NCI-H2081 (cell line): ENCODE measurements at places on chromosomes 7 and 10.

DNA sequence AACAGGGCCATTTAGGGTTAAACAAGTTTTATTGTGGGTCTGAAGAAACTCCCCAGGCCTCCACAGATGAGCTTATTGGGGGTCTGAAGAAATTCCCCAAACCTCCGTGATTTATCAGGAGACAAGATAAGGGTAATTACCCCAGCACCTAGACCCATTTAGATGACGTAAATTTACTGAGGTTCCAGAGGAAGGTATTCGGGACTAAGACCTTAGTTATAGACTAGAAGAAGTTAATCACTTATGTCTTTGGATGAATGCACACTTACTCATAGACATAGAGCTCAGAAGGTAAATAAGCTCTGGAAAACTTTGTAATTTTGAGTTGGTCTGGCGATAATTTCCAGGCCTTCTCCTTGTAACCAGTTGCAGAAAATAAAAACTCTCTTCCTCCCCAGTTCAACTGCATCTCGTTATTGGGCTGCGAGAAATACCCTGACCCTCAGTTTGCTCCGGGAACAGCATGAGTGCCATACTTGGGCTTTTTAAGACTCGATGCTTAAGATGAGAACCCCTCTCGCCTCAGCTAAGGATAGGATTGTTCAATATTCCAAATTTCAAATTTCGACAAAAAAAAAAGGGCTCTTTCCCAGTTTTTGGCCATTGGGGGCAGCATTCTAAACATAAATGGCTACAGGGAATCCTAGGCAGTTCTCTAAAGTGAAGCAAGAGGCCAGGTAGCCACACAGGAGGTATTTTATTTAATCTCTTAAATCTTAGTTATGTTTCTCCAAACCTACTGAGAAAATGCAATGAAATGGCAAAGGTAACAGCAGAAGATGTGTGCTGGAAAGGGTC is 74.7 kb upstream of the PFKP start:
- DNase-seq: no peak

DNA sequence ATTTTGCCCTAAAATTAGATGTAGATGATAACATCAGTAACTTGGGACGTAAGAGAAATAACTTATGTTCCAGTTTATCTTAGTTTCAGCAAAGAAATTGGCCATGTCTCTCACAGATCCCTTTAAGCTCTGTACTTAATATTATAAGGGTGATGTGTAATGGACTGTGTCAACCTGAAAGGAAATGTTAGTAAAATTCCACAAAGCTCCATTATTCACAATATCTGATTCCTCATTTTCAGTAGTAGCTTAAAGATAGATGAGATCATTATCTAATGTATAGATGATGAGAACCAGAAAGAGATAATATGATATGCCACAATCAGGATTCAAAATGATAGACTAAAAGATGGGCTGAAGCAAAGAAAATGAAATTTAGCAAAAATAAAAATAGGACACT is 316.8 kb upstream of the CHRM2 start:
- DNase-seq: no peak

GRCh38 chr10:49174261-49174925 is 13.8 kb downstream of the TMEM273 start:
- no peak for DNase-seq

DNA sequence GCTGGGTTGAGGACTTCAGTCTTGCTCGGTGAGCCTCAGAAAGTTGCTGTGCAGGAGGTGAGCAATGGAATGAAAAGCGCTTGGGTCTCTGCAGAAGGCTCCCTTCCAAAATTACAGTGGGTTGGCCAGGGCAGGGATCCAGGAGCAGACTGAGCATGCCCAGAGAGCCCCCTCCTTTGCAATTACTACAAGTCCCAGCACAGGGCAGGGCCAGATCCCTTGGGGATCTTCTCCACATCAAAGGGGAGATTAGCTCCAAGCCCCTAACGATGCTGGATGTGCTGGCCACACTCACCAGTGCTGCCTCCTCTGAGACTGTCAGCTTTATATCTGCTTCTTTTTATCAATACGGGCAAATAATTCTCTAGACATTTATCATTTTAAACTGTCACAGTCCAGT is 337.5 kb downstream of the RPS24 start:
- DNase-seq: no peak

DNA sequence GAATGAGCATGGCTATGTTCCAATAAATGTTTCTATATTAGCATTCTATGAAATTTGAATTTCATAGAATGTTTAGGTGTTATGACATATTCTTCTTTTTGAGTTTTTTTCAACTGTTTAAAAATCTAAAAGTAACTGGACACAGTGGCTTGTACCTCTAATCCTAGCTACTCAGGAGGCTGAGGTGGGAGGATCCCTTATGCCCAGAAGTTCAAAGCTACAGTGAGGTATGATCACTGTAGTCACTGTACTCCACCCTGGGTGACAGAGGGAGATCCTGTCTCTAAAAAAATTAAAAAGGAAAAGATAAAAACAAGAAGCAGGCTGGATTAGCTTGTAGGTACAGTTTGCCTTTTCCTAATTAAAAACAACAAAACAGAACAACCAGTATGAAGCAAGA is 95.1 kb downstream of the NRBF2 start:
- DNase-seq: no peak

DNA sequence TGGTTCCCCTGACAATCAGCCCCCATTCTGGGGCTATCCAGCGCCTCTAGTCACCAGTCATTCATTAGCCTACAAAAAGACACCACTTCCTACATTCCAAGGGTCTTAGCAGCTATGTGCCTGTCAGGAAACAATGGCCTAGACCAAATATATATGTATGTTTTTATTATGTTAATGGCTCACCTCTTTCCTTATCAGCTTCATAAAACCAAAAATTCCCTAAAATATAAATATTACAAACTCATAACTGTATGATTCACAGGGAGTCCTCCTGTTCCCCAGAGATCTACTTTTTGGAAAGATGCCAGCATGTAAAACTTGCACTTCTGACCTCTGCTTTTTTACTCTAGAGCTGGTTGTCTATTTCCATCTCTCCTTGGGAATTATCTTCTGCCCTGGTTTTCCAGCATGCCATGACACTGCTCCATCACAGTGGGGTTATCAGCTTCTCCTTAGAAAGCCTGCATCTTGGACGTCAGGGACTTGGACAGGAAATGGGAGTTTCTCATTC is 79.2 kb downstream of the ABCA13 start:
- DNase-seq: no peak
